Stimulated activated CD8-positive, alpha-beta memory T cell treated with anti-CD3 and anti-CD28 coated beads, Interleukin-4, amount 100 ng/mL, for 48 hours (primary cell): ENCODE measurements at places on chromosomes 1 and 21.

- DNase-seq = no peak
Observed at GRCh38 chr1:170250531-170251276, 104.9 kb downstream of the NTMT2 start.

DNA sequence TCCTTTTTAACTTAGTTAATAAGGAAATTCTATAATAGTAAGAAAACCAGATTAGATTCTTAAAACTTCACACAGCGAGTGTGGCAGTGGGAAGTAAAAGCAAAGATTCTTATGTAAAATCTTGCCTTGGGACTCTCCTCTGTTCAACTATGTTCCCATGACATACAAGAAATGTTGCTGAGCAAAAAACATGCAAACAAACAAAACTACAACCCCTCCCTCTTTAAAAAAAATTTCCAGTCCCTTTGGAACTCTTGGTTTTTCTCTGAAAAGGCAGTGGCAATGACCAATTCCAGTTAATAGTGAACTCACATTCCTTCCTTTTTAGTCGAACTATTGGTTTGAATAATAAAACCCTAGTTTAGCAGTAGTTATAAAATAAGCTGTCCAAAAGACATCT lies 453.1 kb upstream of the ZRANB2 start:
- DNase-seq = no peak

GRCh38 chr1:168485048-168485447 lies 58.7 kb downstream of the XCL2 start:
- DNase-seq = no peak

- no peak for DNase-seq
Observed at GRCh38 chr1:203136409-203137042, 9.0 kb downstream of the ADORA1 start.

GRCh38 chr1:107523736-107524135 lies 382.9 kb downstream of the NTNG1 start:
- DNase-seq = no peak

DNA sequence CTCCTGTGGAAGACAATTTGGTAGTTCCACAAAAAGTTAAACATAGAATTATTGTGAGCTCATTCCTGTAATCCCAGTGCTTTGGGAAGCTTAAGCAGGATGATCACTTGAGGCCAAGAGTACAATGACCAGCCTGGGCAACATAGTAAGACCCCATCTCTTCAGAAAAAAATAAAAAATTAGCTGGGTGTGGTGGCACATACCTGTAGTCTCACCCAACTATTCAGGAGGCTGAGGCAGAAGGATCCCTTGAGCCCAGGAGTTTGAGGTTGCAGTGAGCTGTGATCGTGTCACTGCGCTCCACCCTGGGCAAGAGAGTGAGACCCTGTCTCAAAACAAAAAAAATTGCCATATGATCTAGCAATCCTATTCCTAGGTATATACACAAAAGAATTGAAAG lies 4.1 kb upstream of the CHML start:
- DNase-seq = no peak

GRCh38 chr1:30908316-30908695 lies 252 bp downstream of the SDC3 start:
- DNase-seq = no peak

GRCh38 chr1:205064741-205065316 lies 19.4 kb downstream of the TMEM81 start:
- DNase-seq = no peak

GRCh38 chr1:62271948-62272728 lies 47.1 kb downstream of the KANK4 start:
- DNase-seq = peak; percentile 51

DNA sequence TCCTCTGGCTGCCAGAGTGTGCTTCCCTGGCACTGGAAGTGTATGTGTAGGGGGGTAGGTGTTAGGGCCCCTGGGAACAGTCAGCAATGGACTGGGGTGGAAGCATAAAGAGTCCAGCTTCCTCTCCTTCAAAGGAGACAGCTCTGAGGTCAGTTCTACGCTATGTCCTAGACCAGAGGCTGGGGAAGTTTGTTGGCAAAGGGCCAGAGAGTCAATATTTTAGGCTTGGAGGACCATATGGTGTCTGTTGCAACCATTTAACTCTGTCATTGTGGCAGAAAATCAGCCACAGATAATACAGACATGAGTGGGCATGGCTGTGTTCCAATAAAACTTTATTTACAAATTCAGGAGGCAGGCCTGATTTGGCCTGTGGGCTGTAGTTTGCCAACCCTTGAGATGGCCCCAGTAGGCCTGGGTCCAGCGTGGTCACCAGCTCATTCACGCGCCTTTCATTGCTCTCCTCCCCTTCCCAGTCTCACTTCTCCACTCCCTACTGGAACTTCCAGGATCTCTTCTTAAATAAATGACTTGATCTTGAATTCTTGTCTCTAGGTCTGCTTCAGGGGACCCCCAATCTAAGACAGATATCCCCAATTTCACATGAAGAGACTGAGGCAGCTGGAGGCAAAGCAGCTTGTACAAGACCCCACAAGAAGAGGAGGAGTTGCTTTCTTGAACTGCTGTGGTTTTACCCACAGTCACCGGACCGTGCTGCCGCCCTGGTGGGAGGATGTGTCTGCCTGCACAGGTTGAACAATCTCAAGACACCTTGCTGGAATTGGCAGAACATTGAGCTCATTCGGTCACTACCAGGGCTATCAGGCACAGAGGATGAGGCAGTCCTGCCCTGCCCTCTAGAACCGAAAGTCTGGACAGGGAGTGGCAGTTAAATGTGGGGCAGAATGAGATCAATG lies 162.4 kb upstream of the POU3F1 start:
- no peak for DNase-seq

DNA sequence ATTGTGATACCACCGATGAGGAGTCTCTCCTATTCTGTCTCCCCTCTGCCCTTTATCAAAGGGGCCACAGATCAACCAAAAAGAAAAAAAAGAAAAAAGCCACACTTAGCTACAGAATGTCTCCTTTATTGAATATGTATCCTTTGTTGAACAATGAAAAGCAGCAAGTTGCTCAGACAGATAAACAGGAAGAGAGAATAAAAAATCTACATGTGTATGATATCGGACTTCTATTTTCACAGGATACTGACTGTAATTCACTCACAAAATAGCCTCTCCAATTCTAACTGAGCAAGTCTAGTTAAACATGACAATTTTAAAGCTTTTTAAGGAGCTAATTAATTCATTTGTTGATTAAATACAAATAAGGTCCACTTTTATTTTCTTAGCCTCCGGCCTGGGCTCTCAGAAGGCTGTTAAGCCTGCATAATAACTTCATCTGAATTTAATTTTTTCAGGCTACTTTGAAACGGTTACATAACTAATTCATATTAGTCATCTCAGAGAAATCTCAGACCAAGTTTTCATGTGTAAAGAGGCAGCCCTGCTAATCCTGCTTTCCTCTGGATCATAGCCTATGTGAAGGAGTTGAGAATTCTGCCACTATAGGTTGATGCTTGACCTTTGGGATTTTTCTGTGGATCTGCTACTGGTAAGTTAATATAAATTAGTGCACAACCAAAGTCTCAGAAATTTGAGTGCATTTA lies 304.1 kb upstream of the NR5A2 start:
- DNase-seq = no peak

GRCh38 chr1:165772739-165773138 lies 4.1 kb upstream of the TMCO1 start:
- no peak for DNase-seq

DNA sequence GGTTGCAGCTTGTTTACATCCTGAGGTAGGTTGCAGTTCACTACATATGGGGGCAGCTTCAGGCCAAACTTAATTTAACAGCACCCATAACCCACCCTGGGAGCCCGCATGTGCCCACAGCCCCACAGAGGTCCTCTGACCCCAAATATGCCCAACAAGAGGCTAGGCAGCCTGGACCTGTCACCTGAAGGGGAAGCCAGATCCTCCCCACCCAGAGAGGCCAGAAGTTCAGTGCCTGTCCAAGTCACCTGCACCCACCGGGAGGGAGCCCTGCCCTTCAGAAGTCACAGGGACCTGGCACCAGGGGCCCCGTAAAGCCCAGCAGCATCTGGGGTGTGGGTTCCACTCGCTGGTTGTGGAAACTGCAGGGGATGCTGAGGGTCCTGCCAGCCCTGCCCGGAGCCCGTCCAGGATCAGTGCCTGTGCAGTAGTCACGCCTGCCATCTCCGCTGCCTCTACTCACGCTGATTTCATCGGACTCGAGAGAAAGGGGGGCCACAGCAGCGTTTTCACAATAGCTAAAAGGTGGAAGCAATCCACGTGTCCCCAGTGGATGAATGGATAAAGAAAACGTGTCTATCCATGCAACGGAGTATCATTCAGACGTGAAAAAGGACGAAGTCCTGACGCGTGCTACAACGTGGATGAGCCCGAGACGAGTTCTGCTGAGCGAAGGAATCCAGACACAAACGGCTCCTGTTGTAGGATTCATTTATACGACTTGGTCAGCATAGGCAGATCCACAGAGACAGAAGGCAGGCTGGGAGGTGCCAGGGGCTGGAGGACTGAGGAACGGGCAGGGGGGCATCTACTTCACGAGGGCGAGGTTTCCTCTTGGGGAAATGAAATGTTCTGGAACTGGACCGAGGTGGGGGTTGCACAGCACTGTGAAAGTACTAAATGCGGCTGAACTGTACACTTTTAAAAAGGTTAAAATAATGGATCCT lies 33.9 kb upstream of the COL6A2 start:
- DNase-seq = no peak

GRCh38 chr1:211829343-211830054 lies 1.1 kb downstream of the LPGAT1 start:
- no peak for DNase-seq

DNA sequence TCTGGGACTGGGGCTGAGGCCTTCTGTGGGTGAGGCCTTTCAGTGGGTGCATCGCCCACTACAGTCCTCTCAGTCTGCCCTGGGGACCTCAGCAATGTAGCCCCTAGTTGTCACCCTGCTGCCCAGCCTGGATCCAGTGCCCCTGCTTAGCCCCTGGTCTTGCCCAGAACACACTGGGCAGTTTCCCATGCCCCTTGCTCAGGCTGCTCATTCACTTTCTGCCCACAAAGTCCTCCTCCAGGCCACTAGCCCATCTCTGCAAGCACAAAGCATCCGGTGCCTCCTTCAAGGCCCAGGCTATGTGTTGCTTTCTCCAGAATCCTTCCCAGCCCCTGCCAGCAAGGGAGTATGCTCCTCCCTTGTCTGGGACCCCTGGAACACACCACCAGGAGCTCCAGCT lies 5.4 kb upstream of the ADORA1 start:
- DNase-seq = no peak

GRCh38 chr1:21115098-21115760 lies 61.5 kb downstream of the EIF4G3 start:
- DNase-seq = no peak

GRCh38 chr1:23646541-23646940 lies 45.1 kb upstream of the RPL11 start:
- no peak for DNase-seq

DNA sequence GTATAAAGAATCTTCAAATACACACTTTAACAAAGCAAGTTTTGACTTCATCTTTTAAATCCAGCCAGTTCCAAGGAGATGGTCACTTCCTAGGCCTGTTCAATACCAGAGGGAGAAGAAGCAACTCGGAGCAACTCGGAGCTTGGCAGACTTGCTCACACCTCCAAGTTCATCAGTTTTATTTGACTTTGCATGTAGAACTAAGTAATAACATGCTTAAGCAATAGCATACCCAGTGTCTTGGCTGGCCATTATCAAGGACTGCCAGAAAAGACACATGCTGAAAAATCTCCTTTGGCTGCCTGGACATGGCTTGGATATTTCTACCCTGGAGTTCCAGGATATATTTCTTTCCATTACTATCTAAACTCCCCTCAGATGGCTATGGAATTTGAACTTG lies 52.6 kb downstream of the GNG12 start:
- no peak for DNase-seq

DNA sequence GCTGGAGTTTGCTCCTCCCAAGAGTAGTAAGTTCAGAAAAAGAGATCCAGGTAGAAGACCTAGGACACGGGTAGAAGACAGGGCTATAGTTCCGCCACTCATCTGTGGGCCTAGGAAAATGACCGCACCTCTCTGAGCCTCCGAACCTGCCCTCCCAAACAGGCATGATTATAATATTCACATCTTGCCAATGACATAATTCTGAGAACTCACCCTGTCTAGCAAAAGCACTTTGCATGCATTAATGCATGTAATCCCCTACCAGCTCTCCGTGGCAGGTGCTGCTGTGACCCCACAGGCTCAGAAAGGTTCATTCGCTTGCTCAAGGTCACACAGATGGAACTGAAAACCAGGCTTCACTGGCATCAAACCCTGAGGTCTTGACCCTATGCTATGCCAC lies 88.0 kb downstream of the SPSB1 start:
- no peak for DNase-seq

DNA sequence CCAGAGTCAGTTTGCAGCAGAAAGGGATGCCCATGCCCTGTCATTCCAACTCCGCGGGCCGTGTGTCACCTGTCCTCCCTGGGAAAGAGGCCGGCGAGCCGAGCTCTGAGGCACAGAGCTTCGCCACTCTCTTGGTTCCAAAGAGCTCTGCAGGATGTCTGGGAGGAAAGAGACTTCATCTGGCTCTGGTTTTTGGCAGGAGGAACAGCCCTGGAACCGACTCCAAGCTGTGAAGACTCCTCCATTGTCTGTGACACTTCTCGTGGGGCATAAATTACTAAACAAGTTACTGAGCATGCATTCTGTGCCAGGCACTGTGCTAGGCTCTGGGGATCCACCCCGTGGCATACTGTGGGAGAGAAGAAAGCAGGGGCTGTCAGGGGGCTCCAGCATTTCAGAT lies 3.9 kb upstream of the FAM151A start:
- DNase-seq = no peak

GRCh38 chr1:207649865-207650580 lies 5.1 kb downstream of the CR1L start:
- no peak for DNase-seq

GRCh38 chr1:164922585-164922984 lies 363.6 kb downstream of the PBX1 start:
- DNase-seq = no peak

GRCh38 chr1:56447823-56448222 lies 131.5 kb downstream of the PLPP3 start:
- DNase-seq = no peak

- no peak for DNase-seq
Observed at GRCh38 chr21:23585419-23585818, 2021.9 kb downstream of the MRPL39 start.

DNA sequence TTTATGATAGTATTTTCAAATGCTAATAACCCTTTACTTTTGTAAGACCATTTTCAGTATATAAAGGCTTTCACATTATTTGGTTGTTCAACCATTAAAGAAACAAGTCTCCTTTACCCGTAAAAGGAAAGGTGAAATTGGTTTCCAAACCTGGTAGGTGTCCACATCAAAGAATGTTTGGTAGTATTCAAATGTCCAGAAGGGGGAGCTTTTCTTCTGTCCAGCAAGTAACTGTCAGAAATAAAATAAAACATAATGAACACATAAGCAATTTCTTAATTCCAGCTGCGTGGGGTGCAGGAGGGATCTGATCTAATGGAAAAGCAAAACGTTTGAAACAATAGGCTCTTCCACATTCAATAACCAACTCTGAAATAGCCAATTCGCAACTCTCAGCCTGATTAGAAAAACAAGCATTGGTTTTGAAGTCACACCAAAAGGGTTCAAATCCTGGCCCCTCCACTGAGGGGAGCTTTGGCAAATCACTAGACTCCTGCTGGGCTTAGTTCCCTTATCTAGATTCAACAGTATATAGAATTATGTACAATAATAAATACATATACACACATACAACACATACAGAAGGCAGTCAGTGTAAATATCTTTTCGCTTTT lies 11.0 kb downstream of the YIPF1 start:
- no peak for DNase-seq
